ENCODE measurements at places on chromosomes 13 and 19.

GRCh38 chr19:16338470-16339360, 14.1 kb downstream of the KLF2 start:
- peak; percentile 60 for DNase-seq

GRCh38 chr13:49295244-49295643, 47.5 kb downstream of the CDADC1 start:
- DNase-seq: no peak

DNA sequence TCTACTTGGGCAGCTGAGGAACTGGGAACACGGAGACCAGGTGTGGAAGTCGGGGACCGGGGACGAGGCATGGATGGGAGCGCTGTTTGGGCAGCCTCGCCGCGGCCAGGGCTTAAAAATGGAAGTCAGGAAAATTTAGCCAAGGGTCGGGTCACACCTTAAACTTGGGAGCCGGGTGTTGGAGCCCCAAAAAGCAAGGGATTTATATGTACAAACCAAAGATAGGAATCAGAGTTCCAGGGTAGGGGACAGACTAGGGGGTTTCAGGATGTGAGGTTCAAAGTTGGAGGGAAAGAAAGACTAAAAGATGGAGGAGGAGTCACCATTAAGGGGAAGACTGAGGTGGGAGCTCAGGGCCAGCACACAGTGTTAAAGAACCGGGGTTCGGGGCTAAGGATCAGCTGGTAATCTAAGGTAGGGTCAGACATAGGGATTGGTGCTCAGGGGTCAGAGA, 530 bp downstream of the FOXA3 start:
- DNase-seq: no peak

GRCh38 chr13:40047322-40047771, 391.9 kb downstream of the COG6 start:
- no peak for DNase-seq

- no peak for DNase-seq
Observed at GRCh38 chr13:61350341-61350740, 65.3 kb downstream of the PCDH20 start.

GRCh38 chr13:30371649-30372265, 50.5 kb upstream of the UBE2L5 start:
- DNase-seq: peak; percentile 77

DNA sequence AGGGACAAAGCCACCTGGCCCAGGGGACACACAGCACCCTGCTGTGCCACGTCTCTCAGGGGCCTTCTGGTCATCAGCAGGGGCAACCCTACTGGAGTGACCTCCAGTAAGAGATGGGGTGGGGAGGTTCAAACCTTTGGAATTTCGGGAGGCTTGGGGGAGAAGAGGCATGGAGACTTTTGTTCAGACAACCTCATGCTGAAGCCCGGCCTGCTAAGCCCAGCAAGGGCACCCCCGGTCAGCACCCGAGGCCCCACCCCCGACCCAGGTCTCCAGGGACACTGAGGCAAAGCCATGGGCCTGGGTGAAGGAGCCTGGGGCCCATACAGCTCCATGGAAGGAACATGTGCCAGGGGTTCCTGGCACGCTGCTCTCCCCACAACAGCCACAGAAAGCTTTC, 23.3 kb downstream of the ZNF787 start:
- DNase-seq: no peak

GRCh38 chr19:47227352-47228167, 3.4 kb downstream of the BBC3 start:
- peak; percentile 73 for DNase-seq

GRCh38 chr13:24854311-24854710, 90.3 kb downstream of the RNF17 start:
- DNase-seq: no peak

DNA sequence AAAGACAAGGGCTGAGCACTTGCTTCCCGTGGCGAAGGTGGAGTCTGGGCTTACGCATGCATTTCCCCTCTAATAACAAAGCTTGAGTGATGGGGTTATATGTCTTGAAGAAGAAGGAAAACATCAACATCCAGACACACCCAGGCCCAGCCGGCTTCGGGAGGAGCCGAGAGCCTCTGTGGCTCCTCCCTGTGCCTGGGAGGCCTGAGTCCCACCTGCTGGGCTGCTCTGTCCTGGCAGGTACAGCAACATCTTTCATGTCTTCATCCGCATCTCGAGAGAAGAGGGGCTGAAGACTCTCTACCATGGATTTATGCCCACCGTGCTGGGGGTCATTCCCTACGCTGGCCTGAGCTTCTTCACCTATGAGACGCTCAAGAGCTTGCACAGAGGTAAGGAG, 30.6 kb downstream of the TMEM161A start:
- DNase-seq: no peak

- DNase-seq: no peak
Observed at GRCh38 chr13:86986448-86986847, 684.7 kb upstream of the SLITRK5 start.

DNA sequence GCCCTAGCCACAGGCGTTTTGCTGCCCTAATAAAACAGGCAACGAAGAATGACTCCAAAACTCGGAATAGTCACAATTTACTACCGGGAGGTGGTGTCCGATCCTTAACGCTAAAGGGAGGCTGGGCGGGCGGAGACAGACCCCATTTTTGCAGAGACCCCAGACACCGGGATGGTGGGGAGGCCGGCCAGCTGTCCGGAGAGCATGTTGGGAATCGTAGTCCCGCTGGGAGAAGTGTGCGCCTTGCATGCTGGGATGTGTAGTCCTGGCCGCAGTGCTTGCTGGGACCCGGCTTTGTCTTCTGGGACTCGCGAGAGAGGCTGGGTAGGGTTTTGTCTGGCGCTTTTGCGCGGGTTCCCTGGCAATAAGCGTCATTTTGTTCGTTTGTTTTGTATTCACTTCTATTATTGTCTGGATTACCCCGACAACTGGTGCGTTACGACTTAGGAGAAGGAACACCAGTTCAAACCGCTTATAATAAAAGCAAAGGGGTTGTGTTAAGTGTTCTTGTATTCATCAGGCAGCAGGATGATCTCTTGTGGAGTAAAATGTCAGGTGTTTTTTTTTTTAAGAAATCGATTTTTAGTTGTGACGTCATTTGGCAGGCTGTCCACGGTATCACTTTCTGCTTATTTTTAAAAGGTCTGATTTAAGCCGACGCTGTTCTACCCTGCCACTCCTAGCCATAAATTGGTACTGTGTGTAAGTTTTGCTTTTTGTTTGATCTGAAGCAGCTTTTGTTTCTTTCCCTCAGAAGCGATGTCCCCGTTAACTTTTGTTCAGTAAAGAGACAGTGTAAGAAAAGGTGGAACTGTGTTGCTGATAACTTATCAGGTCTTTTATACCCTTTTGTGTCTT, 676 bp upstream of the HSPH1 start:
- DNase-seq: peak; percentile 98

DNA sequence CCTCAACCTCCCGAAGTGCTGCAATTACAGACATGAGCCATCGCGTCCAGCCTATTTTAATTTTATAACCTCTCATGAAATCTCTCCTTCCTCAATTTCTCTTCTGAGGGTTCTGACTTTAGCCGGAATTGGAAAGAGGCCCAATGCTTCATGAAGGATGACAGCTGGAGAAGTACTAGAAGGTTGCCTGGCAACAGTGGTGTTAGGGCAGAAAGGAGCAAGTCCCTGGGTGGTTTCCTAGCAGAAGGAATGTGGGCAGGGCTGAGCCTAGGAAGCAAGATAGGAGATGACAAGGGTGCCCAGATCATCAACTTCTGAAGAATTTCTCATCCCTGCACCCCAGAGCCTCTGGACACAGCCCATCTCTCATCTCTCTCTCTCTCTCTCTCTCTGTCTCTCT, 25.8 kb downstream of the CACNG6 start:
- DNase-seq: no peak

GRCh38 chr19:1705367-1705766, 47.9 kb upstream of the ONECUT3 start:
- DNase-seq: no peak

DNA sequence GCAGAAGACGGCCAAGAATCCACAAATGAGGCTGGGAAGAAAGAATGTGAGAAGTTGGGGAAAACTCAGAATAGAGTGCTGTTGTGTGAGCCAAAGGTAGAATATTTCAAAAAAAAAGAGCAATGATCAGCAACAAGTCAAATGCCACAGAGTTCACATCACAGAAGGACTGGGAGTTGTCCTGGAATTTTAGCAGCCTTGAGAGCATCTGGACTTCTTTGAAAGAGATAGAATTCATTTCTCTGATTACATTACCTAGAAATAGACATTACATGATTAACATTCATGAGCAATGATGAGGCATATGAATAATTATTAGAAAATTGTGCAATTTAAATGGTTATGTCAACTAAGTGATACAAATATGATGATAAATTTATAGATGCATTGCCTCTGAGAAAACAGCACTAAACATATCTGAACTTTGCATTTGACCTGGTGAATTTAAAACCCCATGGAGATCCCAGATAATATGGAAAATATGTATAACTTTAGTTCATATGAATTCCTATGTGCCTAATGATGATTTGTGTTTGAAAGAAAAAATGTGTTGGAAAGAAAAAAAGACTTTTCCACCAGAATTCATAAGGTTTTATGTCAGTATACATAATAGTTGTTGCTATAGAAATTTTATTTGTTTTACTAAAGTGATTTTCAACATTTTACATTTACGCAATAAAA, 186.2 kb downstream of the POSTN start:
- no peak for DNase-seq

GRCh38 chr13:73757481-73758233, 376.5 kb downstream of the KLF12 start:
- DNase-seq: no peak

- no peak for DNase-seq
Observed at GRCh38 chr19:20669263-20669662, 7.9 kb upstream of the ZNF626 start.

GRCh38 chr13:33415822-33416221, 130.3 kb upstream of the STARD13 start:
- DNase-seq: no peak

- no peak for DNase-seq
Observed at GRCh38 chr19:30647891-30648720, 275.9 kb downstream of the ZNF536 start.

- DNase-seq: no peak
Observed at GRCh38 chr13:50274181-50274580, 258.9 kb downstream of the KCNRG start.

- no peak for DNase-seq
Observed at GRCh38 chr13:94988654-94989053, 276.3 kb upstream of the SOX21 start.

DNA sequence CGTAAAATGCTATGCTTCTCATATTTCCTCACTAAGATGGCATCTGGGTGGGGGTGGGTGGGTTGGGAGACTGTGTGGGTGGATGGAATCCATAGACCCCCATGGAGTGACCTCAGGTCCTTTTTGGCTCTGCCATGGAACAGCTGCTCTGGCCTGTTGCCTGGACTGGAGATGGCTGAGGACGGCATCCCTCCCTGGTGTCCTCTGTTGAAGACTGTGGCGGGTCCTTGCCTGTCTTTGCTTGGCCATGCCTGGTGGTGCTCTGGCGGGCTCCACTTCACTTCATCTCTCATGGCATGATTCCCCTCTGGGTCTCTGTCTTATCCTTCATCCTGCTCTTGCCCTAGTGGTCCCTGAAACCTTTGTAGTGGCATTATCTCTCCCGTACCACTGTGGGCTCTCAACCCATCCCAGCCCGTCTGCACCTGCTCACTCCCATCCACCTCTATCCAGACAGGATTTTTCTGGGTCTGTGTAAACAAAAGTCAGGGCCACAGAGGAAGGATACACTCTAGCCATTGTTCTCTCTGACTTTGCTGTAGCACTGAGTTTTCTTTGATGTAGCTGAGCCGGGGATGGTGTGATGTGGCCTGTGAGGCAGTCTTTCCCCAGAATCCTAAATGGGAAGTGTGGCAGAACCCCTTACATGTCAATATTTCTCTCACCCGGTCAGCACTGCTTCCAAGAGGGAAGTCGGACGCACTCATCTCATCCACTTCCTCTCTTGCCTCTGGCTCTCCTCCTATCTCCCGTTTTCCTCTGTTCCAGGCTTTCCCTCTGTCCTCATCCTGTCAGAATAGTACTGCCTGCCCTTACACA, 36.1 kb downstream of the WDFY2 start:
- DNase-seq: no peak

DNA sequence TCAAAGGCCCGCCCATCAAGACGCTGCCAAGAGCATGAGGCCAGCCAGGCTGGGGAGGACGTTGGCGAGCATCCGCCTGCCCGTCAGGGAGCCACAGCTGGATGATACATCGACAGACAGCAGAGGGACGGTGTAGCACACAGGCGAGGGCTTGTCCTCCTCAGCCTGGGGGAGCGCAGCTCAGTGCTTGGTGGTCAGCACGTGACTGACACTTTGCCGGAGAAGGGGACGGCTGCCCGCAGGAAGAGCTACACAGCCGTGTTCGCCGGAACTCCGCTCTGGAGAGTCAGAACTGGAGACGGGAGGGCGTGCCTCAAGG, 34.1 kb downstream of the CSNK1G2 start:
- DNase-seq: no peak

DNA sequence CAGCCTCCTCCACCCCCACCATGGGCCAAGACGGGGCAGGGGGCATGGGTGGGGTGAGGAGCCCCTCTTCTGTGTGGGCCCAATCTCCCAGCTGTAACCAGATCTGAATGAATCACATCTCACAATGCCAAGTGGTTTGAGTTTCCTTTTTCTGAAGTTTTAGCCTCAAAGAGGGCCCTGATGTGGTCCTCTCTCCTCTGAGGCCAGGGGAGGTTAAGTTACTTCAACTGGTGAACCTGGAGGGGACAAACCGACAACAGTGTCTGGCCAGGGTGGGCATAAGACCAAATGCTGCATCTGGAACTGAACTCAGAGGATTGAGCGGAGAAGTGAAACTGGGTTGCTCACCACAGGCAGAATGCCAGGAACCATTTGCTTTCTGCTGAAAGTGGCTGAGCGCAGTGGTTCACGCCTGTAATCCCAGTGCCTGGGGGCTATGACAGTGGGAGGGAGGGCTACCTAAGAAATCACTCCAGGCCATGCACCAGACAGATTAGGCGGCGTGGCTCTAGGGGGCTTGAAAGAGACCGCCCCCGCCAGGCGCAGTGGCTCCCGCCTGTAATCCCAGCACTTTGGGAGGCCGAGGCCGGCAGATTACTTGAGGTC, 15.4 kb upstream of the IRGC start:
- peak; percentile 20 for DNase-seq

- DNase-seq: no peak
Observed at GRCh38 chr19:8116437-8117293, 32.7 kb downstream of the FBN3 start.

Data from CD4-positive, alpha-beta T cell treated with Interleukin-21 for 1 hour (primary cell).